Suppressor macrophage treated with lipopolysaccharide for 4 hours (primary cell): ENCODE measurements at places on chromosomes 2 and 18.

- no peak for DNase-seq
Measured at GRCh38 chr2:43136011-43136799, 90.2 kb downstream of the ZFP36L2 start.

- DNase-seq = peak; percentile 59
Measured at GRCh38 chr2:61993422-61994024, 88.0 kb downstream of the COMMD1 start.

GRCh38 chr2:208358758-208359631 is 47.6 kb upstream of the PTH2R start:
- DNase-seq = peak; percentile 13

DNA sequence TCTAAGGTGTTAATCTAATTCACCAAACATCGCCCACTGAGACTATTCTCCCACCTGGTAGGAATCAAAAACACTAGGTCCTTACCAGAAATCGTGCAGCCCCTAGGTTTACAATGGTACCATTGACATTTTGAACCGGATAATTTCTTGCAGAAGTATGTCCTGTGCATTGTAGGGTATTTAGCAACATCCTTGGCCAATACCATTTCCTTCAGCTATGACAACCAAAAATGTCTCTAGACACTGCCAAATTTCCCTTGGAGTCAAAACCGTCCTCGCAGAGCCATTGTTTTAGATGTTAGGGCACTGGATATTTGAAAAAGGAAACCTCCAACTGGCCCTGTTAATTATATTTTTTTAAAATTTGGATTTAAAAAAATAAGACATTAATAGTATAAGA is 3.8 kb downstream of the VPS54 start:
- peak; percentile 60 for DNase-seq

DNA sequence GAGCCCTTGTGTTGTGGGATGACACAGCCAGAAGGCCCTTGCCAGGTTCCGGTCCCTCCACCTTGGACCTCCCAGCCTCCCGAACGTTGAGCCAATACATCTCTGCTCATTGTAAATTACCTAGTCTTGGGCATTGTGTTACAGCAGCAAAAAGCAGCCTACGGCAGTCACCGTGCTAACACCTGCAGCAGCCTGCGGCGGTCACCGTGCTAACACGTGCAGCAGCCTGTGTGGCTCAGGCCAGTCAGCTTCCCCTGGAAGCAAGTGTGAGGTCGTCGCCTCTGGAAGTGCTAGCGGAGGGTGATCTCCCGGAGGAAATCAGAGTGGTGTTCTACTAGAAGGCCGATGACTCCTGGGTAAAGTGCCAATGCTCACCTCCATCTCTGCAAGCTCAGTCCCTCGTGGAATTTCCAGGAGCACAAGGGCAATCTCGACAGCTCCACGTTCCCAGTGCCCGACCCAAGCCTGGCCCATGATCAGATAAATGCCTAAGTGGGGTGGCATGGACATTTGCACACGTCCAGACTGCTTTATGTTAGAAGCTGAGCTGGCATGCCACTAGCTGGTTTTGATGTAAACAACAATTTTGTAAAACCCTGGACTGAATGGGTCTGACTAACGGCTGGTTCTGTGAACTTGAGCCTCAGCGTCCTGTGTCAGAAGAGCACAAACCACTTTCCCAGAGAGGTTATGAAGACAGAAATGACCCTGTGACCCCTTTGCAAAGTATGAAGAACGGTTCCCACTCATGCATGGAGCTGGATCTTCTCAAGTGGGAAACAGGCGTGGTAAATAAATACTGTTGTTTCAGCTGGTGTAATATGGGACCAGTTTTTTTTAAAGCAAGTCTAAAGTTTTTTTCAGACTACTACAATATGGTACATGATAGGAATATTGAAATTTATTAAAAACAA is 11.4 kb upstream of the CNDP1 start:
- DNase-seq = no peak

DNA sequence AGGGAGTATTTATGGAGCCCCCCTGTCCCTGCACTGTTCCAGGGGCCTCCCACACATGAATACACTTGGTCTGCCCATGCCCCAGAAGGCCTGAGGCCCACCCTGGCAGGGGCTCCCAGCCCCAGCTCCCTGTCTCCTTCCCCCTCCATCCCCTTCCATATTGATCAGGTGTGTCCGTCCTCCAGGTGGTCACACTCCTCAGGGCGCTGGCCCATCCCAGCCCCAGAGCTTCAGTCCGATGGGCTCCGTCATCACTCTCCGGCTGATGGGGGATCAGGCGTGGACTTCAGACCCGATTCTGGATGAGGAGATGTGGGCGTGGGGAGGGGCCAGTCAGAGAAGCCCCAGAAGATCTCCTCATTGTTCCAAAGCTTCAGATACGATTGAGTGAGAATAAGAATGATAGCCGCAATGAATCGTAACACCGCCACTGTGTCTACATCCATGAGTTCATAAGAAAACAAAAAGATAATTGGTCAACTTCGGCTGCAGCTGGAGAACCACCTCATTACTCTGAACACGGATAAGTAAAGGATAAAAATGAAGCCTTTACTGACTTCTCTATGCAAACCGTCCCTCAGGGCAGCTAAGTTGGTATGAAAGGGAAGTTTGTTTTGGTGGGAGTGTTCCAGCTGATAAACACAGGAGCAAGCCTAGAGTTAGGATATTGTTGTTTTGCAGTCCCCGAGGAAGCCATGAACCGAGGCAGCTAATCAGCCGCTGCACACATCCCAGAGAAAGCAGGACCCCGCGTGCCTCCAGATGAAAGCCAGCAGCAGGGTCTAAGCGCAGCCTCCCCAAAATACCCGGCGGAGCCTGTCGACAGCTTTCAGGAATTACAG is 279.5 kb downstream of the NDUFA10 start:
- DNase-seq = no peak

- no peak for DNase-seq
Measured at GRCh38 chr18:7064346-7064745, 53.3 kb downstream of the LAMA1 start.
